Endothelial cell of umbilical vein (primary cell): ENCODE measurements at places on chromosomes 7 and 10. TPM values are rescaled to one million over a fixed set of nuclear protein-coding genes. Genes with fewer than 3 reads are reported as not detected.

NRG3 gene
- total RNA-seq: 3.9 and 5.6 TPM in 2 replicates

TAS2R3 gene
- total RNA-seq: 1.3 and 2.0 TPM in 2 replicates

AS3MT gene
- total RNA-seq: 0.95 TPM in 1 of 2 replicates, not detected in the other

MSMB gene
- not detected in 2 replicates for total RNA-seq

UBTD1 gene
- total RNA-seq: 42.6 and 44.1 TPM in 2 replicates

ASAH2B gene
- total RNA-seq: 3.3 and 6.5 TPM in 2 replicates

SCIN gene
- 0.69 TPM in 1 of 2 replicates, not detected in the other for total RNA-seq

KIF20B gene
- total RNA-seq: 34.9 and 39.7 TPM in 2 replicates

IFRD1 gene
- total RNA-seq: 42.2 and 43.3 TPM in 2 replicates

SGCE gene
- total RNA-seq: 53.3 and 57.7 TPM in 2 replicates

MALRD1 gene
- not detected in 2 replicates for total RNA-seq

KIN gene
- 13.6 and 14.4 TPM in 2 replicates for total RNA-seq

ANKRD7 gene
- total RNA-seq: 0.82 TPM in 1 of 2 replicates, not detected in the other

ADAM22 gene
- total RNA-seq: 0.53 and 1.4 TPM in 2 replicates

SPDYE9 gene
- total RNA-seq: not detected in 2 replicates

COL17A1 gene
- 1.2 and 1.3 TPM in 2 replicates for total RNA-seq

BPGM gene
- total RNA-seq: 28.3 and 44.4 TPM in 2 replicates

TAS2R41 gene
- not detected in 2 replicates for total RNA-seq

SLC16A9 gene
- total RNA-seq: not detected in 2 replicates

TRIM50 gene
- not detected in 2 replicates for total RNA-seq

FHIP2A gene
- total RNA-seq: 34.8 and 39.6 TPM in 2 replicates

ACBD7 gene
- 1.7 and 2.8 TPM in 2 replicates for total RNA-seq

SEMA3E gene
- not detected in 2 replicates for total RNA-seq

CPED1 gene
- 0.22 and 0.32 TPM in 2 replicates for total RNA-seq

LMOD2 gene
- not detected in 2 replicates for total RNA-seq

MRLN gene
- not detected in 2 replicates for total RNA-seq

HHEX gene
- 109 and 110 TPM in 2 replicates for total RNA-seq
